ENCODE measurements at places on chromosomes 7 and 10. TPM values are rescaled to one million over a fixed set of nuclear protein-coding genes. Genes with fewer than 3 reads are reported as not detected.

Gene DNAJC30
- 3.1 TPM for total RNA-seq

Gene GNG11
- 4.5 TPM for total RNA-seq

Gene SUN3
- total RNA-seq: not detected

Gene VWC2
- total RNA-seq: 2.8 TPM

Gene KCND2
- total RNA-seq: 51.5 TPM

Gene PRSS37
- total RNA-seq: not detected

Gene DPYSL4
- total RNA-seq: 40.6 TPM
